NCI-H146 (cell line): ENCODE measurements at places on chromosomes 16 and 17.
A peak's percentile ranks its signal among the peaks of the same experiment; 100 is the strongest.

GRCh38 chr17:63498626-63499195 lies 21.9 kb downstream of the ACE start:
- no peak for DNase-seq

- DNase-seq, result no peak
Observed at GRCh38 chr16:78570399-78571141, 471.1 kb downstream of the WWOX start.

GRCh38 chr17:7237761-7238419 lies 1.4 kb downstream of the PHF23 start:
- DNase-seq, result peak; percentile 73

DNA sequence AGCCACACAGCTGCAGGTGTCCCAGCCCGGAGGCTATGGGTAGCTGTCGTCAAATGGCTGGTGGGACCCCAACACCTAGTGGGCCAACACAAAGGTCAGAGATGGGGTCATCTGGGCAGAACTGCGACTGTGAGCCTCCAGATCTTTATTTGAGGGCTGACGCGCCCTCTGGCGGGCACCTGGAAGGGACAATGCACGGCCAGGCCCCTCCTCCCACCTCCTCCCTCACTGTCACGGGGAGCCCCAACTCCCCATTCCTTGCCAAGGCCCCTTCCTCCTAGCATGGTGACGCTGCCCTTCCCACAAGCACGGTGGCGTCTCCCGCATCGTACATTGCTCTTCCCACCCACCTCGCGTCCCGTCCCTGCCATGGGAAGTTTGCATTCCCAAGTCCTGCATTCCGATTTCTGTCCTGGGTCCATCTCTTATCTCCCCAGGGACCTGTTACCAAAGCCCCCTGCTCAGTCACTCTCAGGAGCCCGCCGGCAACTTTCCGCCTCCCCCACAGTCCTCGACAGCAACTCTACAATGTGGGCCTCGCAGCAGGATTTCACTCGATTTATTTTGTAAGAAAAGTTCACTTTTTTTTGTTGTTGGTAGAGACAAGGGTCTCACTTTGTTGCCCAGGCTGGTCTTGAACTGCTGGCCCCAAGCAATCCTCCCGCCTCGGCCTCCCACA lies 1.0 kb downstream of the TLE7 start:
- DNase-seq, result no peak

- DNase-seq, result no peak
Observed at GRCh38 chr17:8371786-8372185, 4.7 kb downstream of the KRABD2 start.

- DNase-seq, result no peak
Observed at GRCh38 chr16:72910875-72911274, 137.1 kb downstream of the ZFHX3 start.

DNA sequence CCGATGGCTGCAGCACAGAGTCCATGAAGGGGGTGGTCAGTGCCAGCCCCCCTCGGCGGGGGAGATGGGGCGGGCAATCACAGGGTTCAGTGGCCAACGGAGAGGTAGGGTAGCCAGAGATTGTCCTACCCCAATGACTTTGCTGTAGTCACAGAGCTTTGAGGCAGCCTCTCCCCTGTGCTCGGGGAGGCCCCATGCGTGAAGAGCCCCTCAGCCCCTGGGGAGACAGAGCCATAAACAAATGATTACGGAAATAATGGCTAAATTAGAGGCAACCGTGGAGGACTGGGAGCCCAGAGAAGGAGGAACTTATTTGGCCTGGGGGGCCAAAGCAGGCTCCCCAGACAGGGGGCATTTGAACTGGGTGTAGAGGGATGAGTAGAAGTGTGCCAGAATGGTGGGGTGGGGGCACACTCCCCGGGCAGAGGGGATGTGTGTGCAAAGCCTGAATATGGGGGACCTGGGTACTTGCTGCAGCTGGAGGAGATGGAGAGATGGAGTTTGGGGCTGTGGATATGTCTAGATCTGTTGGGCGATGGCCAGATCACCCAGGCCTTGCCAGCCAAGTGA lies 164.8 kb downstream of the CMIP start:
- no peak for DNase-seq

DNA sequence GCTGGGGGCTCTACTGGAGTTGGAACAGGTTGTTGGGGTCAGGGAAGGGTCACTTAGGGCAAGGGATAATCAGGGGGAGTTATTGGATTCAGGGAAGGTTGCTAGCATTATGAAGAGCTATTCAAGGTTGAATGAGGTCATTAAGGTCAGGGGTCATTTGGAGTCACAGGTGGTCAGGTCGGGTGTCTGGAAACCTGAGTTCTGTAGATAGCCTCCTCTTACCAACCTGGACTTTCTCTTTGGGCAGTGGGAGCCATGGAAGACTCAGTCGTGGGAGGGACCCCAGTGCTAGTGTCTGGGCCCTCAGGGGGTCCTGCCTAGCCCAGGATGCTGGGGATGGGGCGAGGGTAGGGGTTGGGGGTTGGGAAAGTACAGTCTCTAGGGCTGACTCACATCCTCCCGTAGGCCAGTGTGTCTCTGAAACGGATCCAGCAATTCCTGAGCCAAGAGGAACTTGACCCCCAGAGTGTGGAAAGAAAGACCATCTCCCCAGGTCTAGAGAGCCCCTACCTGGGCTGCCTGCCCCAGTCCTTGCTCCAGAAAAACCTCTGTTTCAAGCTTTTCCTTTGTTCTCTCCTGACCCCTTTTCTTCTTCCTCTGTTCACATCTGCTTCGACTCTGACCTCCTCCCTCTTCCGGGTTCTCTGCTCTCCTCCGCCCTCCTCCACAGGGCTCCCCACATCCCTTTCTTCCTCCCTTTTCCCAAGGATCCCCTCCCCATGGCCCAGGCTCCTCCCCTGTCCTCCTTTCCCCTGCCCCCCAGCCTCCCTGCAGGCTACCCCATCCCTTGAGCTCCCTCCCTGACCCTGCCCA lies 33.5 kb downstream of the ABCC3 start:
- DNase-seq, result no peak

- peak; percentile 53 for DNase-seq
Observed at GRCh38 chr17:44502598-44503146, 534 bp downstream of the GPATCH8 start.

- no peak for DNase-seq
Observed at GRCh38 chr17:72512649-72513556, 392.1 kb downstream of the SOX9 start.

DNA sequence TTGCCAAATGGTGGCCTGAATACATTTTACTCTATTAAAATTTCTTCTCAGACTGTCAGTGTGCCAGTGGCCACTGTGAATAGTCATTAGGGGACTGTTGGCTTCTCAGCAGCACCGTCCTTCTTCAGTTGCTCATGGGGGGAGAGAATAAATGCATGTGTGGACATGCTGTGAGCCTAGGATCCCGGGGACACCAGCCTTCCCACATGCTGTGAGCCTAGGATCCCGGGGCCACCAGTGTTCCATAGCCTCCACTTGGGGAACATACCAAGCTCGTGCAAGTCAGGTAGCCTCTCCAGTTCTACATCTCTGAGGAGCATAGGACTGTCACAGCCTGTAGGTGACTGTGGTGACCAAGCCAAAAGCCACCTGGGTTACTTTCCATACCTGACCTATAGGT lies 51.5 kb downstream of the BANP start:
- no peak for DNase-seq

GRCh38 chr17:66468241-66469087 lies 166.1 kb downstream of the PRKCA start:
- DNase-seq, result no peak

- no peak for DNase-seq
Observed at GRCh38 chr17:31715446-31715845, 143.6 kb downstream of the COPRS start.

DNA sequence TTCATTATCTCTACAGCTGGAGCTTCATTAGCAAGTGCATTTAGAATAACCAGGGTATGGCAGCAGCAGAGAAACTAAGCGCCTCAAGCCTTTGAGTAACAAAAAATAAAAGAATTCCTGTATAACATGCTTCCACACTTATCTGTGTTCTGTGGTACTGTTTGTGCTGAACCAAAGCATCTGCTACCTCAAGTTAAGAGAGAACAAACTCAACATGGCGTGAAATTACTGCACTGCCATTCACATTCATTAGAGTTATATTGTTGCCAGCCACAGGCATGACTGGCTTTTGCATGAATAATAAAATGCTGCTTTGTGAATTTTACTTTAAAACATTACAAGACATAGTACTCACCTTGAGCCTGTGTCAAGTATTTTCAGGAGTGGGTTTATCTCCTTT lies 76.6 kb downstream of the NLK start:
- DNase-seq, result no peak

- peak; percentile 4 for DNase-seq
Observed at GRCh38 chr16:53946746-53947386, 242.9 kb downstream of the FTO start.

GRCh38 chr17:18258356-18259038 lies at the start of gene FLII:
TSS of gene FLII (minus strand) at chr17:18258738. CDS start at chr17:18258690, 48 bp downstream.
- peak; percentile 25 for DNase-seq

DNA sequence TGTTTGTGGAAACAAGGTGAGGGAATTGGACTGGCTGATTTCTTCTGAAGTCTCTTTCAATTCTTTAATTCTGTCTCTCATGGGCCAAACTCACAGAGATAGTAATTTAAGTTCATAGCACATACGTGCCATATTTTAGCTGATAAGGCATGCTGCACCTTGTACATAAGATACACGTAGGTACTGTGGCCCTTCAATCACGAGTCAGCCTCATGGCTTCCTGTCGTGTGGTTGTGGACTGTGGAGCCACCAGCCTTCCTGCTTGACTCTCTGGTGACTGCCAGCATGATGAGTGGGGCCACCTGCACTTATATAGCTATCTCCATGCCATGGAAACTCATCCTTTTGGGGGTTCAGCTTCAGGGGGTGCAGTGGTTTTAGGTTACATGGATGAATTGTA lies 25.1 kb downstream of the KSR1 start:
- DNase-seq, result no peak

- no peak for DNase-seq
Observed at GRCh38 chr17:28871056-28871579, 16.3 kb downstream of the ERAL1 start.

DNA sequence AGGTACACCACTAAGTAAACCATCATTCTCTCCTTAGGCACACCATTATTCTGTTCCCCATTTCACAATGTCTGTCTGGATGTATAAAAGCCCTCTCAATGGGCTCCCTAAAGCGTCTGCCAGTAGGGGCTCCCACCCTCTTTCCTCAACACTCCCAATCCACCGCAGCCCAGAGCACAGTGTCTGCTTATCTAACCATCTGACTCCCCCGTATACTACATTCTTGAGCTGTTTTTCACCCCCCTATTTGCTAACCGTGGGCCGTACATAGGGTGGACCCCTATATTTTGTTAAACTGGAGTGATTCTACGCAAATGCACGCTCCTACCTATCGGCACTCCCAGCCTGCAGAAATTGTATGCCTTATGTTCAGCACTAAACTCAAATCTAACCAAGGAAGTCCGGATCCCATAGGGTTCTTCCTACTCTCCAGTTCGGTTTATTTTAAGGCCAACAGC lies 685 bp upstream of the PSMD3 start:
- peak; percentile 23 for DNase-seq

DNA sequence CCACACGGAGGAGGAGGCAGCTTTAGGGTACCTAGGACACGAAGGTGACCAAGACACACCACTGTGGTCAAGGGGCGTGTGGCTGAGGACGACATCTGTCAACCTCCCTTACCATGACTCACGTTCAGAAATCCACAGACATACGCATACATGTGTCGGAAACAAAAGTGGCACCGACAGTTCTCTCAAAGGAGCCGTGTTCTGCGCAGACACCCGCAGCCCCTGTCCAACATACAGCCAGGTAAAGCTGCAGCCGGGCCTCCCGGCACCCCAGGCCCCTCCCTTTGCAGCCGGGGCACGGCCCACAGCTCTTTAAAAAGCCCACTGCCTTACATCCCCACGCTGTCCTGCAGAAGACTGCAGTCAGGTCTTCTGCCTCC lies 40.5 kb upstream of the KLHDC4 start:
- DNase-seq, result no peak

DNA sequence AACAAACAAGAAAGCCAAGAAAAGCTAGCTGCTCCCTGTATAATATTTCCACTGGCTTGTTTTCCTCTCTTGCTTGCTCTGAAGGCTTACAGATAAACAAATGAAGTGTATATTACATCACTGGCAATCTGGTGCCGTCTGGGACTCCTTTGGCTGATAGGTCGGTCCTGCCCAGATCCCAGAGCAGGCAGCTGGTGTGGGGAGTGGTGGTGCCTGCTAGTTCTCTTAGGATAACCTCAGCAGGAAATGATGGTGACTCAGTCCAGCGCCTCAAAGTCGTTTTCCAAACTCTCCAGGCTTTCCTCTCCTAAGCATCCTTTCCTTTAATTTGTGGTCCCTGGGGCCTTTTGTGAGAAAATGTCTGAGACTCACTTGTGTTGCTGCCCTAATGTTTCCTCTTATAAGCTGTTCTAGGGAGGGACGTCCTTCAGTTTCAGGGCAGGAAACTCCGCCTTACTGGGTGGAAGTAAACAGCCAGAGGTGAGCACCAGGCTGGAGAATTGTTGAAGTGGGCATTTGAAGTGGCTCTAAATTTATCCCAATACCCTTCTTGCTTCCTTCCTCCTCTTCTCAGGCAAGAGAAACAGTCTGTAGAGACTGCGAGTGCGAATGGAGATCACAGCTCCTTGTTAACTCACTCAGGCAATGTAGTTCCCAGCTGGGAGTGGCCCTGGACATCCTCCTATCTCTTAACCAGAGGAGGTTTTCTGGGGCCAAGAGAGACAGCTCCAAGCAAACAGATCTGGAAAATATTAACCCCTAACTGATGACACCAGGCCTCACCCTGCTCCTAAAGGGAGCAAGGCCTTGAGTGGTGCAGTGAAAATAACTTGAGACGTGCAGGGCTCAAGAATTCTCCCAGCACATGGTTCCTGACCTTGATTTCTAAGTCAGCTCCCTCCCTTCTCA lies 34.9 kb downstream of the CD300LF start:
- no peak for DNase-seq

- no peak for DNase-seq
Observed at GRCh38 chr17:59752922-59753321, 45.5 kb downstream of the VMP1 start.

GRCh38 chr16:728131-728889 lies 1.4 kb downstream of the HAGHL start:
- peak; percentile 94 for DNase-seq

GRCh38 chr16:10599626-10600025 lies 19.2 kb upstream of the EMP2 start:
- DNase-seq, result no peak

DNA sequence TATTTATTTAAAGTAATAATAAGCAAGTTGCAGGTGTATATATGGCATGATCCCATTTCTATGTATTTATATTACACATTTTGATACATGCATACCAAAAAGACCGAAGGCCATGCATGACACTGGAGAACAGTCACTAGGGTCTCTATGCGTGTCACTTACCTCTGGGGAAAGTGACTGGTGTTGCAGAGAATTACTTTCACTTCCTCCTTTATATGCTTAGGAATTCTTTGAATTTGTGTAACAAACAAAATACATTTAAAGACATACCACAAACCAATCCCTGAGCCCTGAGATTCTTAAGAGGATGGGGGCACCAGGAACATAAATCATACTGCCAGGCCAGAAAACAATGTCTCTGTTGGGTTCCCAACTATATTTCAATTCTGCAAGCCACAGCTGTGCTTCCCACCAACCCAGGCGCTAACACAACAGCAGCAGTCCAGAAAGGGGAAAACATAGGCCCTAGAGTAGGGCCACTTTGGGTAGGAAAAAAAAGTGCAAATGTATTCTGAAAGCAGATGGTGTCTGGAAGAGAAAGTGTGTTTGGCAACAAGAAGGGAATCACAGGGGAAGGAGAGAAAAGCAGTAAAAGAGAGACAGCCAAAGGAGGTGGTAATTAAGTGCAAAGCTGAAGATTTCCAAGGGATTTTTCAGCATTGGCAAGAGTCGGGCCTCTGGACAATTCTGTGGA lies 24.5 kb upstream of the HYDIN start:
- peak; percentile 5 for DNase-seq
